B cell (primary cell): ENCODE measurements at places on chromosomes 7 and 10.
A peak's percentile ranks its signal among the peaks of the same experiment; 100 is the strongest.

GRCh38 chr7:44618753-44619152 lies 12.3 kb downstream of the OGDH start:
- DNase-seq: no peak

- no peak for DNase-seq
Observed at GRCh38 chr7:99844328-99844727, 16.5 kb downstream of the CYP3A43 start.

GRCh38 chr7:139875821-139876241 lies 46.8 kb downstream of the TBXAS1 start:
- no peak for DNase-seq

- DNase-seq: no peak
Observed at GRCh38 chr10:47400251-47400650, 16.2 kb upstream of the ZNF488 start.

DNA sequence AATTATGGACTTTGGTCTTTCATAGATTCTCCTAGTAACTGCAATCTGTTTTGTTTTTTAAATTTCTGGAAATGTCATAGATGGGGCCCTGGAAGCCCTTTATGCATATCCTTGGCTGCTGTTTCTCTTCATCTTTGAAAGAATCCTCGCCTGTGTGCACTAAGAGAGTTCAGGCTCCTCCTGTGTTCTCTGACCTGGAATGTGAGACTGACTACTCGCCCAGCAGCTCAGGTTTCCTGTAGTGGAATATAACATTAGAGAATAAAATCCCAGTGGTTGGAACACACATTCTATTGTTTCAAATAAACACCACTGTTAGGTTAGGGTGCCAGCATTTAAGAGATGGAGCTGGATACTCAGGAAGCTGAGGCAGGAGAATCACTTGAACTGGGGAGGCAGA lies 56.3 kb downstream of the WDFY4 start:
- DNase-seq: no peak

DNA sequence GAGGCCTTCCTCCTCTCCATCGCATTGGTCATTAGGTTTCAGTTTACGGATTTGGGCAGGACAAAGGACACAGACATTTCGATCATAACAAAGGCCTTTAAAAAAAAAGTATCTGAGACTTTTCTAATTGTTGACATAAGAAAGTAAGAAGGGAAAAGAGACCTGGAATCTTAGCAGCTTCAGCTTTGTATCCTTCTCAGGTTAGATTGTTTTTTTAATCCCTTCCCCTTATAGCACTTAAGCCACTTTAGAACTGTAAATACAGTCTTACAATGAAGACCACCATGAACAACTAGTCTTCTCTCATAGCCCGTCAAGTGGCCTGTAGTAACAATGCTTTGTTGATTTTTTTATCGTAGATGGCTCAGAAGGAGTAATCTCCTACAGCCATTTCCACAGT lies 45.2 kb downstream of the LMTK2 start:
- no peak for DNase-seq

DNA sequence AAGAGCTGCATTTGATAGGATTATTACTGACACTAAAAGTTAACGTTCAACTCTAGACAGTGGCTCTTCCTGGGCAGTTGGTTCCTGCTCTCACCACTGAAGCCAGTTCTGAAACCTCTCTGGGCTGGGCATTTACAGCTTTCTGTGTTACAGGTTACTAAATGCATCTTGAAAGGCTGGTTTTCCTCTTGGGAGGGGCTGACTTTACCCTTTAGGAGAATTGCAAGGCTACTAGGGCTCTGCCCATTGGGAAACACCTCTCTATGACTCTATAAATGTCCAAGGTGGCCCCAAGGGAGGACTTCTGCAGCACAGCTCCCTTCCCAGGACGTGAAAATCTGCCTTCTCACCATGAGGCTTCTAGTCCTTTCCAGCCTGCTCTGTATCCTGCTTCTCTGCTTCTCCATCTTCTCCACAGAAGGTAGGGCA lies at the start of gene GPR15LG:
Gene GPR15LG (plus strand): TSS at position 301 of the 429 bp plus-strand sequence. CDS start 51 bp downstream, at position 352.
- DNase-seq: no peak

DNA sequence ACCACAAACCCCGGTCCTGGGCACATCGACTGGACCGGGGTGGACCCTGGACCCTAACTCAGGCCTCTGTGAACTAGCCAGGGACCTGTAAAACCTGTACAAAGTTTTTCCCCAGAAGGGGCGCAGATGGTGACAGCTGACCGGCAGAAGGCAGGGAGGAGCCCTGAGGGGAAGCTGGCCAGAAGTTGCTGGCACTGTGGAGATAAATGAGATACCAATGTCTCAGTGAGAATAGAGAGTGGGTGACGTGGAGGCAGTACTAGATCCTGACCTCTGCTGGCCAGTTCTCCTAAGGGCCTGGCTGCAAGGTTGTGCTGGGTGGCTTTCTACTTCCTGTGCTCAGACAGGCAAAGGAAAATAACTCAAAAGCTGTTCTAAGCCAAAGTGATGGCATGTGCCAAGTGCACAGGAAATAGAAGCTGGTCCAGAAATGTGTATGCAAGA lies 10.6 kb upstream of the TSPAN14 start:
- no peak for DNase-seq

- DNase-seq: no peak
Observed at GRCh38 chr10:1968257-1969033, 231.1 kb upstream of the ADARB2 start.

DNA sequence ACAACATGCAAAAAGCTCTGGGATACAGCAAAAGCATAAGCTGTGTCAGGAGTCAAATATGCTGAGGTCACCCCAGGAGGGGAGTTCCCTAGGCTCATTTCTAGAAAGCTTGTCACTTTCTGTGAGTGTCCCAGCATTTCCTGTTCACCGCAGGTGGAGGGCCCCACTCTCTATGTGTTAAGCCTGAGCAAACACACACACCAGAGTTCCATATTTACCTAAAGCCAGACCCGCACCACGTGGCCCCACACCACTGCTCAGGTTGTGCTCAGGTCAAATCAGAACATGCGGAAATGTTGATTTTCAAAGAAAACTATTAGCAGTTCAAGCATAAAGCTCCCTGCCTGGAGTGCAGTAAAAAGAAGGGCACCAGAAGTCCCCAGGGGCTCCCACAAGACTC lies 259.6 kb upstream of the PPP2R2D start:
- no peak for DNase-seq

- no peak for DNase-seq
Observed at GRCh38 chr10:71368643-71369042, 28.1 kb upstream of the CDH23 start.

DNA sequence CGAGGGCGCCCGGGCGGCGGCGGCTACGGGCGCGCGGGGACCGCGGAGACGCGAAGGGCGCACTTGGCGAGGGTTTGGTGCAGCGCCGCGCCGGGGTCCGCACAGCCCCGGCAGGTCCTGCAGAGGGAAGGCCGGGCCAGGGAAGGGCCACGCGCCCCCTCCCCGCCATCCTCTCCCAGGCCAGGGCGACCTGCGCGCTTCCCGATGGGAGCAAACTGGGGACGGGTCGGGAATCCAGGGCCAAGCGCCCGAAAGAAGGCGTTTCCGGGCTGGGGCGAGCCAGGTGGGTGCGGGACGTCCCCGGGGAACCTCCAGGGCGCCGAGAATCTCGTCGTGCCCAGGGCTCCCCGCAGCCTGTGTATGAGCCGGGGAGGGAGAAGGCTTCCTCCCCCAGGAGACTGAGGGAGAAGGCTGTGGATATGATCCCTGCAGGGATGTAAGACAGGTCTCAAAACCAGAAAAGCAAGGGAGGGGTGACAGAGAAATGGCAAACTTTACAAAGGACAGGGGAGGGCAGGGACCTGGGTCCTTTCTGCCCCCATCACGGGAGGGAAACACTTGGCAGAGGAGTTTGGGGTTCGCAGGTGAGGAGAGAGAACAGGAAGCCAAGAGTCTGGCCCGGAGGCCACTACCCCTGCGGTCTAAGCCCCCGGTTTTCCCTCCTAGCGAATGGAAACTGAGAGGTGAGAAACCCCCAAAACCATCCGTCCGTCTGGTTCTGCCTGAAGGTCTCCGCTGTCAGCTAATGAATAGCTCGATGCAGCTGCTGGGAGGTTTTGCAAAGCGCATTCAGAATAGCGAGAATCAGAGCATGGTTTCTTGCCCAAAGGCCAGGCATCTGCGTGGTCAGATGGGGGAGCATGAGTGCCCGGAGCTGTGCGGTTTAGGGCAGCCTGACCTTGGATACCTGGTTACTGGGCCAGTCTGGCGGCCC lies 674 bp downstream of the AMZ1 start:
- peak; percentile 40 for DNase-seq

GRCh38 chr7:44073664-44074348 lies 8.4 kb upstream of the PGAM2 start:
- peak; percentile 91 for DNase-seq

DNA sequence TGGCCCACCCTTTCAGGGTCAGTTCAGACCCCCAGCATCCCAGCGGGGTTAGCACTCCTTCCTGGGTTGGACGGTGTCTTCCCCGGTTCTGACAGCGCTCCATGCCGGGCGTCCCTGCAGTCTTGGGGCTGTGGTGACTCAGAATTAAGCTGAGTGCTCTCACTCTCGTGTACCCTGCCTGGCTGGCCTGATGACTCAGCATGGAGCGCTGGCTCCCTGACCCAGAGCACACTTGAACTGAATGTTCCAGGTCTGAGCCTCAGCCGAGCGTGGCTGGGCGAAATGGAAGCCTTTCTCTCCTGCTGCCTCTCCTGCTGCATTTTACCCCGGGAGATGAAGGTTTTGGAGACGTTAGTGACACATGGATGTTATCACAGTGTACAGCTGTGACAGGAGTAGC lies 7.1 kb downstream of the BAG3 start:
- DNase-seq: no peak

DNA sequence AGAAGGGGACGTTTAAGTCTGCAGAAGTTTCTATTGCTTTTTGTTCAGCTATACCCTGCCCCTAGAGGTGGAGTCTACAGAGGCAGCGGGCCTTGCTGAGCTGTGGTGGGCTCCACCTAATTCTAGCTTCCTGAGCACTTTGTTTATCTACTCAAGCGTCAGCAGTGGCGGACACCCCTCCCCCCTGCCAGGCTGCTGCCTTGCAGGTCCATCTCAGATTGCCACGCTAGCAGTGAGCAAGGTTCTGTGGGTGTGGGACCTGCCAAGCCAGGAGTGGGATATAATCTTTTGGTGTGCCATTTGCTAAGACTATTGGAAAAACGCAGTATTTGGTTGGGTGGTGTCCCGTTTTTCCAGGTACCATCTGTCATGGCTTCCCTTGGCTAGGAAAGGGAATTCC lies 147.3 kb upstream of the PRPS1L1 start:
- peak; percentile 28 for DNase-seq

GRCh38 chr10:60281331-60281730 lies 108.3 kb downstream of the ANK3 start:
- DNase-seq: no peak
